ENCODE measurements at places on chromosomes 7 and 10. TPM values are rescaled to one million over a fixed set of nuclear protein-coding genes. Genes with fewer than 3 reads are reported as not detected.

GRCh38 chr7:24052572-24053260 lies 231.3 kb upstream of the NPY start:
- DNase-seq = no peak

DNA sequence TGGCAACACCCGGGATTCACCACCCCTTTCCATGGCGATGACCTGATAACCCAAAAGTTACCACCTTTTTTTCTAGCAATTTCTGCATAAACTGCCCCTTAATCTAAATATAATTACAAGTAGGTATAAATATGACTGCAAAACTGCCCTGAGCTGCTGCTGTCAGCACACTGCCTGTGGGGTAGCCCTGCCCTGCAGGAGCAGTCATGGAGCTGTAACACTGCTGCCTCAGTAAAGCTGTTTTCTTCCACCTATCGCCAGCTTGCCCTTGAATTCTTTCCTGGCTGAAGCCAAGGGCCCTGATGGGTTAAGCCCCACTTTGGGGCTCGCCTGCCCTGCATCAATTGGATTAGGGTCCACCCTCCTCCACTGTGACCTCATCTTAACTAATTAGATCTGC lies 368.8 kb downstream of the SFMBT2 start:
- DNase-seq = no peak

DNA sequence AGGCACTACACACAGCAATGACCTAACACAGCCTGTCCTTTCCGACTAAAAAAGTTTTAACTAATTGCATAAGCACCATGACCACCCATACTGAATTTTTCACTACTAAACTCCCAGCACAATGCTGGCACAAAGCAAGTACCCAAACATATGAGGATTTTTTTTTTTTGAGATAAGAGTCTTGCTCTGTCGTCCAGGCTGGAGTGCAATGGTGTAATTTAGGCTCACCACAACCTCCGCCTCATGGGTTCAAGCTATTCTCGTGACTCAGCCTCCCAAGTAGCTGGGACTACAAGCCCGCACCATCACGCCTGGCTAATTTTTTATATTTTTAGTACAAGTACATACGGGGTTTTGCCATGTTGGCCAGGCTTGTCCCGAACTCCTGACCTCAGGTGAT lies 5.1 kb downstream of the UBE2H start:
- no peak for DNase-seq

GRCh38 chr7:73555411-73555982 lies 2.0 kb downstream of the BCL7B start:
- DNase-seq = no peak

SLC35G1 gene
- 2.6 TPM for total RNA-seq
